ENCODE measurements at places on chromosomes 6 and 20.

- no peak for DNase-seq
These were observed 316.0 kb downstream of the CLIC5 start for GRCh38 chr6:45699663-45700062.

DNA sequence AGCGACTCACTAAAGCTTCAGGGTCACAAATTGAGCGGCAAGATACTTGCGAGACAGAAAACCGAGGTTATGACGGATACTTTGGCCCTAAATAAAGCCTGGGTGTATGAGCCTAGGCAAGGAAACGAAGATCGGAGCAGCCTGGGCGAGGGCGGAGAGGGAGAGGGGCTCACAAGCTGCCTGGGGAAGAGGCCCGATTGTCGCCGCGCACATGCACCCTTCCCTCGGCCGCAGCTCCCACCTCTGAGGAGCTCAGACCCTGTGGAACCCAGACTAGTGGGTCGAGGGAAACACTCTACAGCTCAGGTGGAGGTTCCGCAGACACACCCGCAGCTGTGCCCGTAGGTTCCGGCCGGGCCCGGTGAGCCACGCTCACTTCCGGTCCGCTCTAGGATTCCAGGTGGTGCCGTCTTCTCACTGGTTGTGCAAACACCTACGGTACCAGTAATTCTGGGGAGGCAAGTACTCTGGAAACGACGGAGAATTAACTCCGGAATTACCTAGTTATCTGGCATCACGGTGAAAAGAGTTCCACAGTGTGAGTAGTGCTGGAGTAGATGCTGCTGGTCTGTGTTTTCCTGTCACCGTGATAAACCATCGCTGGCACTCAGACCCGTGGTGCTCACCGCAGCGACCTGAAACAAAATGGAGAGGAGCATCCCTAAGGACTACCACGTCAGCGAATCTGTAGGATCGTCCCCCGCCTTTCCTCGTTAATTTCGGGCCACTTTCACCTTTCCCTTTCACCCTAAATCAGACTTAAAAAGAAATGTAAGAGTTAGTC lies 61.5 kb downstream of the GPX5 start:
- DNase-seq = no peak

DNA sequence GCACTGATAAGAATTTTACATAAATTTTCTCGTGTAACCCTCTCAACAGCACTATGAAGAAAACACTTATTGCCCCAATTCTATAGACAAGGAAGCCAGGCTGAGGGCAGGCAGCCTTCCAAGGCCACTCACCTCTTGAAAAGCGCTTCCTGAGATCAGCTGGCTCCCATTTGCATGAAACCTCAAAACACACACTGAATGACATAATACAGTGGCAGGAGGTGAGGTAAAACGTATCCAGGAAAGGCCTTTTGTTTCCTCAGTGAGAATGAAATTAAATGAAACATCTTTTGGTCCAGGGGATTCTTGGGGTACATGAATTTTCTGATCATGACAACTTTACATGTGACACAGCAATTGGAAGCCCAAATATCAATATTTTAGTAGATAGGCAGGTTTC lies 112.5 kb downstream of the WDR27 start:
- DNase-seq = no peak

DNA sequence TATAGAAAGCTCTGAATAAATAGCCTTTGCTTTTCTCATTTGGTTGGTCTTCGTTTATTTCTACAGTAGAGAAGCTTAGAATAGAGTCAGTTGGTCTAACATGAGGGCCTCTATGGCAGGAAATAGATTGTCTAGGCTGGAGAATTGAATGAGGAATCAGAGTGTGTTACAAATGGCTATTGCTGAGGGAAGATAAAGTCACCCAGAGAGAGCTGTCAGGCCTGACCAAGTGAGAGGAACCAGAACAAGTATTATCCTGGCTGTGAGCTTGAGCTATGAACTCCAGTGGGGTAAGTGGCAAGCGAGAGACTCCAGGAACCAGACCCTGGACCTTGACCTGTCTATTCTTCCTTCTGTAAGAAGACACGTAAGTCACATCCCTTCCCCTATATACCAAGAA lies 353.1 kb downstream of the CD83 start:
- DNase-seq = no peak

DNA sequence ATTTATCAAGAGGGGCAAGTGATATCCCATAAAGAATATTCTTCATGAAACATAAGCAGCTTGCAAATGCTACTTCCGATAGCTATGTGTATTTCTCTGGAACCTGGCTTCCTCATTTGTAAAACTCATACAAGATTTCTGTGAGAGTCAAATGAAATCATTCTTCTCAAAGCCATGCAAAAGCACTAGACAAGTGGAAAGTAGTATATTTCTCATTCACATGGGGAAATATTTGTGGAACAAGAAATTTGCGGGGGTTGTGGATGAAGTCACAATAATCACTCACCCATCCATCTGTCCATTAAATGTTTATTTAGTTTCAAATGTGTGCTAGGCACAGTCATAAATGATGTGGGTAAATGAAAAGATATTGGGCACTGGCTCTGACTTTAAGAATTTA lies 150.5 kb downstream of the IPCEF1 start:
- DNase-seq = peak; percentile 54

DNA sequence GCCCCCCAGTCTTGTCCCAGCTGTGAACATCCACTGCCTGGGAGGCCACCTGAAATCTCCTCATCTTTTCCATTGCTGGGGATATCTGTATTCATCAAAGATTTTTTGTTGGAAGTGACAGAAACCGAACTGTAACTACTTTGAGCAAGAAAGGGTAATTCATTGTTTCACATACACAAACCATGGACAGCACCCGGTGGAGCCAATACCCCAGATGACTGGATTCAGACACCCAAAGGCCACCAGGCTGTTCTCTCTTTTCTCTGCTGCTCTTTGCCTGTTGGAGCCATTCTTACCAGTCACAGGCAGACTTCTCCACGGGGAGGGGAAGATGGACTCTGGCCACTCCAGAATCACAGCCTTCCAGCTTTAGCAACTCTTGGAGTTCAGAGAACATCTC lies 11.7 kb upstream of the RALY start:
- DNase-seq = no peak

DNA sequence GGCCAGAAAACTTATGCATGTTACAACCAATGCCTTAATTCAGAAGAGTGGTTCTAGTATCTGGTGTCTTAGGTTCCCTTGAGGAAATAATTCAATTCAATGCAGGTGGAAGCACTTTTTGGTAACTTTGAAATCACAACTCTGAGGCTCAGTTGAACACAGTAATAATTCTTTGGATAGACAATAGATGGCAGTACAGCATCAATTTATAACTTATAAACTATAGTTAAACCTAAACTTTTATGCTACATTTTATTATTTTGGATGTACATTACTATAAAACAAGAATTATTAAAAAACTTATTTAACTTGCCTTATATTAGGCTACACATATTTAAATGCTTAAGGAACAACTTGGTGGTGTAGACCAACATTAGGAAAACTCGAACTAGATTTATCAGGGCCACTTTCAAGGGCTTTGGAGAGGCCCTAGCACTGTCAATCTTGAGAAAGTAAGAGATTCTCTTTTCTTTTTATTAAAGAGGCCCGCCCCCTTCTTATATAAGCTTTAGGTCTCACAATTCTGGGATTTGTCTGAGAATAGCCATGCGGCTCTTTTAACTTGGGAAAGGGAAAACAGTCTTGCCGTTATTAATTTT lies 85.9 kb downstream of the CRYBG1 start:
- peak; percentile 25 for DNase-seq

DNA sequence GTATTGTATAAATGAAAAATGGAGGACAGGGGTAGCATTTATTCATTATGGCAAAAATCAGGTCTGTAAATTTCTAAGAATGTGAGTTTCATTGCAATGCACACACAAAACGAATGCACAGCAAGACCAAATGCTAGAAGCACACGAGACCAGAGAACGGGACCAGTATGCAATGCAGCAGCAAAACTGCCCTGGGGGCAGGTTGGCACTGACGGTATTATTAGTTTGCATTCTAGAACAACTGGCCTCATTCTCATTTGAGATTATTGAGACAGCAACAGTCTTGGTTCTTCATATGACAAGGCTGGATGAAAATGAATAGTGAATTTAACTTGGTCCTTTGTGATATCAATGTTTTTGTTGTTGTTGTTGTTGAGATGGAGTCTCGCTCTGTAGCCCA lies 9.0 kb upstream of the MTRES1 start:
- no peak for DNase-seq

DNA sequence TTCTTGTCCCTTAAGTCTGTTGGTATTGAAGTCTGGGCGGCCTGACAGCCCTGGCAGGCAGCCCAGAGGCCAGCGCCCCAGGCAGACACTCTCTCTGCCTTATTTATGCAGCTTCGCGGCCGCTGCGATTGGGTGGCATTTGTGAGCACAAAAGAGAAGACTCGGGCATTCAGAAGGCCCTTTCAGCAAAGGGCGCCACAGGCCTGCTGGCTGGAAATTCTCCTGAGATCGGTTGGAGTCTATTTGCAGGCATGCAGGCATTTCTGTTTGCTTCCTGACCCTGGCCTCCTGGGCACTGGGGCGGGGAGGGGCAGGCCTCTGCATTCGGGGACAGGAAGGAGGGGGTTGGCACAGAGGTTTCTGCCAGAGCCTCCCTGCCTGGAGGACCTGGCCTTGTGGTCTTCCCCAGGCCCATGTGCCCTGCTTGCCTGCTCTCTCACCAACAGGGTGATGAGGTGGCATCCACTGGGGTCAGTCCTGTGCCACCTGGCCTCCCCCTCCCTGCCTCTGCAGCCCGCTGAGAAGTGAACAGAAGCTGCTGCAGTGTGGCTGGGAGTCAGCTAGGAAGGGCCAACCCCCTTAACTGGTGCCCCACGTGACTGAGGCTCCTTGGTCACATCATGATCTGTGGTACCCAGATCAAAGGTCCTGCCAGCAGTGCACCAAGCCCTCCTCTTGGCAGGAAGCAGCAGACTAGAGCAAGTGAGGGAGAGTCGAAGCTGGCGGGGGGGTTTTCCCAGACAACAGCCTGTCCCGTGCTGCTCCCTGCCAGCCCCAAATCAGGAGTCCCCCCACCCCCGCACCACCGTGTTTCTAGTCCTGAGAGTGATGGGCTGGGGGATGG lies 16.6 kb upstream of the CCDC167 start:
- no peak for DNase-seq

DNA sequence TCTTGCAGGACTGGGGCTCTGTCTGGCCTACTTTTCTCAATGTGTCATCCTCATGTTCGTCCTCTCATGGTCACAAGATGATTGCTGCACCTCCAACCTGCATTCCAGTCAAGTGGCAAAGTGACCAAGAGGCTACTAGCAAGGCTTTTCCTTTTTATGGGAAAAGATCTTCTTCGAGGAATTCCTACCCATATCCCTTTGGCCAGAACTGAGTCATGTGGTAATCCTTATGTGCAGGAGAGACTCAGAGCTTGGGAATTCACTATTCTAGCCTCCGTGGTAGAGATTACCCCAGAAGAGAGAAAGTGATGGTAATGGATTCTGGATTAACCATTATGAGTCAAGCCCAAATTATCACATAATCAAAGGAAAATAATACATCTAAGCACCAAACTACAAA lies 162.7 kb downstream of the KCNQ5 start:
- no peak for DNase-seq

Data from inflammatory macrophage treated with lipopolysaccharide for 4 hours (primary cell).